ENCODE measurements at places on chromosomes 13 and 19. TPM values are rescaled to one million over a fixed set of nuclear protein-coding genes. Genes with fewer than 3 reads are reported as not detected.

- H3K4me1 ChIP-seq: no peaks in the 10 kb centered on the region
- peaks cover 4% of the 10 kb centered on the region for H3K27me3 ChIP-seq
- no peak for DNase-seq
- no peaks in the 10 kb centered on the region for H3K36me3 ChIP-seq
Observed at GRCh38 chr19:29364224-29364726, 151.3 kb upstream of the UQCRFS1 start.

Gene CGB5
- not detected for total RNA-seq

DNA sequence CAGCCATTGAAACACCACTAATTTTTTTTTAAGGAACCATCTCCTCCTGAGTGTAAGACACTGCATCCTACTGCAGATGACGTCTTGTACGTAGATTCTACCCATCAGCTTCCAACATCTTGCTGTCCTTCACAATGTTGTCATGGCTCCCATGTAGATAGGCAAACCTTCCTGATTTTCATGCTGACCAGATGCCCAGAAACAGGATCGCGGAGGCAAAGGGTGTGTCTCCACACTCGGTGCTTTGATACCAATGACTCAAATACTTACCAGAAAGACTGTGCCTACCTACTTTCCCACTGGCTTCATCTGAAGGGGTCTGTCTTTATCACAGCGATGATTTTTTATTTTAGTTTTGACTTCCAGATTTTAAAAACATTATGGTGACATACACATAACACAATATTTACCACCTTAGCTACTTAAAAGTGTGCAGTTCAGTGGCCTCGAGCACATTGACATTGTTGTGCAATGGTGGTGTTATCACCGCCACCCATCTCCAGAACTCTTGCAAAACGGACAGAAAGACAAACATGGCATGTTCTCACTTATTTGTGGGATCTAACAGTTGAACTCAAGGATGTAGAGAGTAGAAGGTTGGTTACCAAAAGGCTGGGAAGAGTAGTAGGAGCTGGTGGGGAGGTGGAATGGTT is 94.0 kb upstream of the PEG3 start:
- no peak overlapping the region for H3K27ac ChIP-seq
- DNase-seq: no peak
- H3K27me3 ChIP-seq: no peaks in the 10 kb centered on the region
- H3K4me1 ChIP-seq: no peaks in the 10 kb centered on the region

DNA sequence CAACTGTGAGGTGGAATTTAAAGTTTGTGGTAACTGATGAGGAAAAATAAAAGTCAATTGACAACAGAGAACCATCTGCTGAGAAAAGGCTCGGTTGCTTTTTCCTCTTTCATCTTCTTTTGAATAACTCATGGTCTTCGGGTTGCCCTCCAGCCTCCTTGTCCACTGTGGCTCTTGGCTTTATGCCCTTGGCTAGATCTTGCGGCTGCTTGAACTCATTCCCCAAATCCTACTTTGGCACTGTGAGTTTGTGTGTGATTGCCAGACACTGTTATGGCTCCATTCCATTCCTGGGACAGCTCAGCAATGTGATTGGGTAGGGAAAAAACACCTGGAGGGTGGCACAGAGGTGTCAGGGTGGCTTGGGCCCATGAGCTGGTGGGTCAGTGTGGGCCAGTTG is 387.4 kb downstream of the DLEU7 start:
- H3K27me3 ChIP-seq: no peaks in the 10 kb centered on the region
- DNase-seq: no peak
